ENCODE measurements at places on chromosomes 5 and 9. TPM values are rescaled to one million over a fixed set of nuclear protein-coding genes. Genes with fewer than 3 reads are reported as not detected.

RASGEF1C gene
- total RNA-seq = not detected

CANX gene
- 606 TPM for total RNA-seq

SPATA31D4 gene
- total RNA-seq = not detected

PCDHA7 gene
- not detected for total RNA-seq

GRXCR2 gene
- not detected for total RNA-seq

INVS gene
- 10.6 TPM for total RNA-seq

CIZ1 gene
- 23.0 TPM for total RNA-seq

Data from right lobe of liver (tissue), 6 donors.